ENCODE measurements at places on chromosomes 13 and 19. TPM values are rescaled to one million over a fixed set of nuclear protein-coding genes. Genes with fewer than 3 reads are reported as not detected.

Gene NXNL1
- not detected for total RNA-seq

Gene ZNF793
- total RNA-seq = 11.4 TPM

Gene ABHD13
- 11.7 TPM for total RNA-seq

Gene ZNF728
- total RNA-seq = 0.18 TPM

Gene WDR62
- total RNA-seq = 3.2 TPM

Gene CEACAM16
- not detected for total RNA-seq

Gene C19orf85
- total RNA-seq = not detected

Gene ZNF442
- total RNA-seq = 8.1 TPM

Gene ADPRHL1
- total RNA-seq = 20.1 TPM

Gene CYP4F11
- not detected for total RNA-seq

Gene TYROBP
- total RNA-seq = 24.3 TPM

Gene ZNF575
- total RNA-seq = 1.8 TPM

Gene STK11
- total RNA-seq = 78.9 TPM

Gene CABP5
- not detected for total RNA-seq

Gene ACP7
- total RNA-seq = 0.23 TPM

Gene SPACA4
- total RNA-seq = not detected

Gene MAMSTR
- 8.9 TPM for total RNA-seq

Gene NOTCH3
- total RNA-seq = 156 TPM

Gene MEDAG
- total RNA-seq = 3.3 TPM
